ENCODE measurements at places on chromosomes 2 and 18. TPM values are rescaled to one million over a fixed set of nuclear protein-coding genes. Genes with fewer than 3 reads are reported as not detected.

Gene ZSWIM2
- polyA plus RNA-seq = not detected

GRCh38 chr2:23497536-23497935 is 112.6 kb downstream of the KLHL29 start:
- no peak for DNase-seq

DNA sequence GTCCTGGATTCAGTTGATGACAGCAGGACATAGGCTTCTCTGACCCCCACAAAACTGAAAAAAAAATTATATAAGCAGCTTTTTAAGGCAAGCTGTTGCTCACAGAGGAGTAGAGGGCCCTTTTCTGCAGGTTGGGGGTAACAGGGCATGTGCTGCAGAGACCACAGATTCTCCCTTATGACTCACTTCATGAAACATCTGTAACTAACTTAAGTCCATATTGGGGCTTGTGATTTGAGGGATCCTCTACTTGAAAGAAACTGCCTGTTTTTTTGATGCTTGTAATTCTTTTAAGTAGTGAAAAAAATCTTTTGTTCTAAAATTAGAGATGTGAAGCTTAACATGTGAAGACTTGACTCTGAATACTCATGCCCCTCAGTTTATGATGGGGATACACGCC is 33.4 kb downstream of the XRCC5 start:
- DNase-seq = no peak

DNA sequence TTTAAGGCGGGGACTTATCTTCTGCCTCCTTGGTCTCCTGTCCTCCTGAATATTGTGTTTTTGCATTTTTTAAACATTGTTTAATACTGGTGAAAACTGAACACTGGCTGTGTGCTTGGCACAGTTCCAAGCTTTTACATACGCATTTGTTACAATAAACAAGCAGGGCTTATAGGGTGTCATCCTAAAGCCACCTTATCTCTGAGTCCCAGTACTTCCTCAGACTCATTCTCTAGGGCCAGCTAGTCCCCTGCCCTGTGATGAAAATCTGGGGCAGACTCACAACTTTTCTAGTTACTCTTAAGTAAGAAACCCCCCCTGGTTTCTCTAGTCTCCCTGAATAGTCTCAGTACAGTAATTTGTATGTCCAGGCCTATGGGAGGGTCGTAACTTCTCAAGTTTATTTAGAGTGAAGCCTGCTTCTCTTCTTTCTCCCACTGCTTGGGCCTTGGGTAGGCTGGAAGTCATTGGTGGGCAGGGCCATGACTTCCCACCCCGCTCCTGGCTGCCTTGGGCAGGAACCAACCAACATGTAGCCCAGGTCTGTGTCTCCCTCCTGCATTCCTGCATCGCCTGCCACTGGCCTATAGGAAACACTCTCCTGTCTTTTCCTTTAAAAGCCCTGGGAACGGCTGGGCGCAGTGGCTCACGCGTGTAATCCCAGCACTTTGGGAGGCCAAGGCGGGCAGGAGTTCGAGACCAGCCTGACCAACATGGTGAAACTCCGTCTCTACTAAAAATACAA is 7.7 kb upstream of the KCNE4 start:
- DNase-seq = no peak

DNA sequence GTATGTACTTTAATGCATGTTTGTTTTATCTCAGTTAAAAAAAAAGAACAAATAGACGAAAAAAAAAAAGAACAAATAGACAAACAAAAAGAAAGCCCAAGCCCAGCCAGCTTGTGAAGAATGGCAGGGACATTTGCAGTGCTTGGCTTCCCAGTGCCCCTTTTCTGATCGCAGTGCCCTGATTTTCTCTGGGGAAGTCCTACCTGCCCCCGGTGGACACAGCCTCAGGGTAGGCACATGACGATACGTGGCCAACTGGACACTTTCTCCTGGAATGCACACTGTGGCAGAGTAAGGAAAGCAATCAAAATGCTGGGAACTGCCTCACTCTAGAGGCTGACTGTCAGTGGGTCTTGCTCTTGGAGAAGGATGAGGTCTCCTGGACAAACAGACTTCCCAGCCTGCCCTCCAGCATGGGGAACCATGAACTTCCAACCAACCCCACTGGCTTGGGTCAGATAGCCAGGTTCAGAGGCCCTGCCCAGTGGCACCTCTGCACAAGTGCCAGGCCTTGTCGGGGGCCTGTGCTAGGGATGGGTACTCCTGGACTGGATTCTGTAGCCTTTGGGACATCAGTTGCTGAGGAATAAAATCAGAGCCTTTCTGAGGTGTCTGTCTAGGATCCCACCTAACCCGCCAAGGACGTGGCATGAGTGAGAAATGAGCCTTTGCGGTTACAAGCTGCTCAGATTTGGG is 76.7 kb downstream of the INHBB start:
- no peak for DNase-seq

DNA sequence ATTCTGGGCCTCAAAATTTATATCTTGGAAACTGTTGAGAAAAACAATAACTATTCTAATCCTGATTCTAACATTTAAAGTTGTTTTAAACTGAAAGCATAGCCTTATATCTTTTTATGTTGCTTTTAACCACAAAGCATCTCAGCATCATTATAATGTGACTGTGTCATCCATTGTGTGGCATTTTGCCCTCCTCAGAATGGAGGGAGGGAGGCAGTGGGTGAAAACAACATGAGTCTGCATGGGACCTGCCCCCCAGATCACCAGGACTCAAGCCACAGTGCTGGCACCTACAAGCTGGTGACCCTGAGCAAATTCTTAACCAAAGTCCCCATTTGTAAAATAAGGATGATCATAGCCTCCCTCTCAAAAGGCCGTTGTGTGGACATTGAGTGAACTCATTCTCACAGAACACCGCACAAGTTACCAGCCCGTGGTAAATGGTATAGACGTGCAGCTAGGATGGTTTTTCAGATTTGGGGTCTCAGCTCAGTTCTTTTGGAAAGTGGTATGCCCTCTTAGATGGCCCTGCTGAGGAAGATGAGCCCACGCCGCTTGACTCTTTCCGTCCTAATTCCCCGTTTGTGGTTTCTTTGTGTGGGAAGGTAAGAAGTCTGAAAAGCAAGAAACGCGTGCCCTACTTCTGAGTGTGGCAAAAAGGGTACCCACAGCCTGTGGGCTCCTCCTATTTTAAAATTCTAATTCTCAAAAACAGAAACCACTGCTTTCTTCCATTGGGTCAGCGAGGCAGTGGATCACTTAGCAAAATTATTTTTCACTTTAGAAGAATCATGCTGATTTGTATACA is 305.0 kb upstream of the ID2 start:
- no peak for DNase-seq

DNA sequence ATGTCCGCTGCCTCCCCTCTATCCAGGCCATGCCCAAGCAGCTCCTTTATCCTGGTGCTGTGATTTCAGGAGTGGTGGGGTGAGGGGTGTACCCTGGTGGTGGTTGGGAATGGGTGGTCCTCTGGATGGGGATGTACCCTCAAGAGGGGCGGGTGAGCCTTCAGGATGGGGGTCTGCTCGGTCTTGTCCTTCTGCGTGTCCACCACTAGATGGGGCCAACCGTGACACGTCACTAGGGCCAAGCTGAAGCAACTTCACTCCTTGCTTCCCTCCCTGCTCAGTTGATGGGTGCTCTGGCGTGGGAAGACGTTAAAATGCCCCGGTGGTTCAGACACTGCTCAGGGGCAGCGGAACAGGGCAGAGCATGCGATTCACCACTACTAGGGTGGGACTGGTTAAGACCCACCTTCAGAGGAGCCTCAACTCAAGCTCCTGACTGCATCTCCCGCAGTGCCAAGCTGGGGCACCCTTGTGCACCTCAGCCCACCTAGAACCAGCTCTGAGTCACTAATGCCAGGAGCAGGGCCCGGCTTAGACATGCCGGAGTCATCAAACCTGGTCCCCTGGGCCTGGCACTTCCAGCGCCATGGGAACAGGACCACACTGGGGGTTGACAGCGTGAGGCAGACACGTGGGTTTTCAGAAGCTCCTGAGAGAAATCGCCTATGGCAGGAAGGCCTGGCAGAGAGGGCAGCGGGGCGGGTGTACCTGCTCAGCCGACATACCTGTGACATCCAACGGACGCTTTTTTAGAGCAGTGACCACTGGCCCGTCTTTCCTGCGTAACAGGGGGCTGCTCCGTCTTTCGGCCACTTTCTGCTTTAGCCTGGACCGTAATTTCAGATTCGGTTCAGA is 256.7 kb downstream of the HDAC4 start:
- DNase-seq = peak; percentile 33

- no peak for DNase-seq
Observed at GRCh38 chr2:233034091-233034882, 1.8 kb downstream of the NEU2 start.

DNA sequence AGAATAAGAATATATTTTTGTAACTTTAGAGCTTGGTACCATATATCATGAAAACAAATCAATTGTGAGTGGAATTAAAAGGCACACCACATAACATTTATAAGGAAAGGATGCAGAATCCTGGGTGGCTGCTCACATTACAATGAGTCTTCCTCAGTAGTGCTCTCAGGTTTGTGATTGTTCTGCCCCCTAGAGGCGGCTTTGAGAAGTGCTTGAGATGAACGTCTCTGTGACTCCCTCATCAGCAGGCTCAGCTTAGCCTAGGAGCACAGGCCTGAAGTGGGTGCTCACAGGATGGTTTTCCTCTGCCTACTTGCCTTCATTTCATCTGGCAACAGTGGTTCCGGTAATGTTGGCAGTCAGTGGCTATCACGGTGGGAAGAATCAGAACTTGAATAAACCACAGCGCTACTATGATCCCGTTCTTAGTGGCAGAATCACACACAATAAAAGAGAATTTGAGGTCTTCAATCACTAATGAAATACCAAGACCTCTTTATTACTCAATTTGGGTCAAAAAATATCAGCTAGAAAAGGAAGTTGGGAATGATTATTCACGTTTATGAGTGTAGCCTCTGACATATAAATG is 38.1 kb upstream of the B4GALT6 start:
- peak; percentile 74 for DNase-seq

DNA sequence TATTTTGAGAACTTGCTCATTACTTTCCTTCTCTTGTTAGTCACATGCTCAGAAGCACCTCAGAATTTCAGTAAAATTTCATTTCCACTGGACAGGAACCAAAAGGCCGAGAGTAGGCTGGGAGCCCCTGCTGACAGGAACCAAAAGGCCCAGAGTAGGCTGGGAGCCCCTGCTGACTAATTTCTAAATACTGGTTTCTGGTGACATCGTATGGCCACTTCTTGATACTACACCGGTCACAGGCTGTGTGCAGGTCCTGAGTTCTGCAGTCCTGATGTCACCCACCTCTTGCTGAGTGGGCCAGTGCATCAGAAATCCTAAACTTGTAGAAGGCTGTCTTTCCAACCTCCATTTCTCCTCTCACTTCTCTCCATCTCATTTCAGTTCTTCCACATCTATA is 17.7 kb upstream of the EN1 start:
- no peak for DNase-seq
